Epithelial cell of prostate (primary cell): ENCODE measurements at places on chromosomes 16 and 17.

DNA sequence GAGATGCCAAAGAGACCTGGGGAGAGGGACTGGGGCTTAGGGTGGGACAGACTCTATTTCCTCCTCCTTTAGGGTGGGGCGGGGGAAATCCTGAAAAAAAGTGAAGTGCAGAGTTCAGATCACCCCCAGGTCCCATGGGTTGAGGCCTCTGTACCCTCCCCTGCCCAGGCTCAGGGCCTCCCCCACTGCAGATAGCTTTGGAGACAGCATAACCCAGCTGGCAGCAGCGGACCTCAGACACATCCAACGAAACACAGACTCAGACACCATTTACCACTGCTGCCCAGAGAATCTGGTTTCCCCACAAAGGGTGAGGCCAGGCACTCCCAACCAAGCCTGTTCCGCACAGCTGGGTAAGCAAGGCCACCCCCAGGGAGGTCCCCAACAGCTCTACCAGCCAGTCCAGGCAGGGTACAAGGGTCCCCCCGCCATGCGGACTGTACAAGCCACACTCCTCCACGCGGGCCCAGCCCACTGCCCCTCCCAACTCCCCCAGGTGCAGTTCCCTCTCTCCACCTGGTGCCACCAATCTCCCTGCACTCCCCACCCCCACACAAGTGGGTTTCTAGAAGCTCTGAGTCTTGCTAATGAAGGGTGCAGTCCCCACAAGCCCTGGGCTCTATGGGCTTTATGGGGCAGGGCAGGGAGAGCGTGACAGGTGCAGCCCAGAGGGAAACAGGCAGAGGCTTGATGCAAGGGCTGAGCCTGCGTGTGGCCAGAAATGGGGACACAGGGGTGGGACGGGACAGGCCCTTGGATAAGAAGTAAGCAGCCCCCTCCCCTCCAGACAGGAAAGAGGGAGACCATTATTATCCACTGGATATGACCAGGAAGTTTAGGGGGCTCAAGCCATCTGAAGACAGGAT lies 8.9 kb downstream of the RHBDF2 start:
- DNase-seq, result no peak

GRCh38 chr16:1309888-1310831 lies 724 bp downstream of the UBE2I start:
- no peak for DNase-seq

GRCh38 chr17:3852561-3852960 lies 6.5 kb upstream of the NCBP3 start:
- no peak for DNase-seq

DNA sequence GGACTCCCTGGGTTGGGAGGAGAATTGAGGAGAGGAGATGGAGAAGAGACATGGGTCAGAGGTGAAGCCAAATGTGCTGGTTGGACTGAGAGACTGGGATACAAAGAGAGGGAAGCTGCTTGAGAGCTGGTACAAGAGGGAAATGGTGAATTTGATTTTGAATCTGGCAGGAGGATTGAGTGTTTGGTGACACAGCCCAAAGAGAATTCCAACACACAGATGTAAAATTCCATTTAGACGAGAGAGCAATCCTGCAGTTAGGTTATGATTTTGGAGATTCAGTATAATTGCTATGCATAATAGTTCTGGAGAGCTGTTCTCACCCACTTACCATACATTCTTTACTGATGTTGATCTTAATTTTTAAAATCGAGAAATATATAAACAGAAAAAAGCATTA lies 57.7 kb downstream of the HSD17B2 start:
- DNase-seq, result no peak

DNA sequence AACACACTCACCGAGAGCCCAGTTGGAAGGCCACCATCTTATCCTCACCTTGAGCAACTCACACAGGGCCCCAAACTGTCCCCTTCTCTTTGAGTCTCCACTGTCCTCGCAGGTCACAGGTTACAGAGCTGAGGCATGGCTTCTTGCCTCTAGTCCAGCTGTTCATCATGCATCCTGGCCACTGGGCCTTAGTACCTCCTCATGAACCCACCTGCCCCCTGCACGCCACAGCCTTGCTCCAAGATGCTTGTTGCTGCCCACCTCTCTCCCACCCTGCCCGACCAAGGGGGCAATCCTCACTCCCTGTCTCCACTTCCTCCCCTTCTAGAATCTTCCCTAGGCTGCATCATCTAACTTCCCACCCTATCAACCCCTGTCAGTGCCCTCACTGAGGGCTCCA lies 17.1 kb downstream of the CDH5 start:
- DNase-seq, result no peak

GRCh38 chr16:35686595-35686994 lies 2227.2 kb downstream of the TP53TG3F start:
- DNase-seq, result no peak

DNA sequence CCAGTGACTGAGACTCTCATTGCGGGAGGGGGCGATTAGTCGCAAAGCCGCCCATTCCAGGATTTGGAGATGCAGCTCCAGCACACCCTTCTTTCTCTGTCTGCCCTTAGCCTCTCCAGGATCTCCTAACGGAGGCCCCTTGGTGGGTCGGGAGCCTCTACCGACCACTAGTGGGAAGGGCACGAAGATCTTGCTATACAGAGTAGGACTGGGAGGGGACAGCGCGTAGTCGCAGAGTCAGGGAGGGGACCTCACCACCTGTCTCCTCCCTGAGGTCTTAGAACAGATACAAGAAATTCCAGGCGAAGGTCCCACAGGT lies 588 bp upstream of the SMTNL2 start:
- DNase-seq, result no peak

DNA sequence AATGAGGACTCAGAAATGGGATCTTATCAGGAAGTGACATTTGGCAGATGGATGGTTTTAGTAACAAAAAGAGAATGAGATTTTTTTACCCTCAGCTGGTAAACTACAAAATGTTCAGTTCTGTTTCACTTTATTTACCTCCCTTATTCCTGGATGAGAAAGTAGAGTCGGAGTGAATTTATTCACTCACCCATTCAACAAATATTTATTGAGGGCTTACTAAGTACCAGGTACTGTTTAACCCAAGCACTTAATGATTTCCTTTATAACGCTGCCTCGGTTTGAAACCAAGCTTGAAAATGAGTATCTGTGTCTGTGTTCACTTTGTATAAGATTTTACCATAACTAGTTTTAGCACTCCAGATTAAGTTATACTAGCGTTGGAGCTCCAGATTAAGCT lies 38.1 kb downstream of the CDRT15 start:
- no peak for DNase-seq

- DNase-seq, result peak; percentile 22
Measured at GRCh38 chr16:51407199-51407598, 256.1 kb upstream of the SALL1 start.

GRCh38 chr16:70768203-70768580 lies 32.8 kb downstream of the VAC14 start:
- DNase-seq, result no peak

DNA sequence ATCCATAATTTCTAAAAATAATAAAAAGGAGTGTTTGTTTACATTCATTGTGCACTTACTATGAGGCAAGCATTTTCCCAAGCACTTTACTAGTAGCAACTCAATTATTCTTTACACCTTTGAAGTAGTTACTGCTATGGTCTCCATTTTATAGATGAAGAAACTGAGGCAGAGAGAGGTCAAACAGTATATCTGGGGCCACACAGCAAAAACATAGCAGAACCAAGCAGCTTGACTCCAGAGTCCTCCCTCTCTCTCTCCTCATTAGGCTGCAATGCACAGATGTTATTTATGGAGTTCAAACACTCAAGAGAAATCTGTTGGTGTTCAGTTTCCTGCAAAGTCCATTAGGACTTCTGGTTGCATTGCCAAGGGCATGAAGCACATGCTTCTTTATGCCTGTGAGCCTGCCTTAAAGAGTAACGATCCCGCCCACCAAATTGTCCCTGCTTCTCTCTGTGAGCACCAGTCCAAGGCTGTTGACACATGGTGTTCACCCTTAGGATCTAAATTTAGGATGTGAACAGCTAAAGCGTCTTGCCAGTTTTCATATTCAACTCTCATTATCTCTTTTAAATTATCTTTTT lies 44.0 kb downstream of the GPRC5B start:
- no peak for DNase-seq

- no peak for DNase-seq
Measured at GRCh38 chr16:69005641-69006355, 99.7 kb upstream of the HAS3 start.

DNA sequence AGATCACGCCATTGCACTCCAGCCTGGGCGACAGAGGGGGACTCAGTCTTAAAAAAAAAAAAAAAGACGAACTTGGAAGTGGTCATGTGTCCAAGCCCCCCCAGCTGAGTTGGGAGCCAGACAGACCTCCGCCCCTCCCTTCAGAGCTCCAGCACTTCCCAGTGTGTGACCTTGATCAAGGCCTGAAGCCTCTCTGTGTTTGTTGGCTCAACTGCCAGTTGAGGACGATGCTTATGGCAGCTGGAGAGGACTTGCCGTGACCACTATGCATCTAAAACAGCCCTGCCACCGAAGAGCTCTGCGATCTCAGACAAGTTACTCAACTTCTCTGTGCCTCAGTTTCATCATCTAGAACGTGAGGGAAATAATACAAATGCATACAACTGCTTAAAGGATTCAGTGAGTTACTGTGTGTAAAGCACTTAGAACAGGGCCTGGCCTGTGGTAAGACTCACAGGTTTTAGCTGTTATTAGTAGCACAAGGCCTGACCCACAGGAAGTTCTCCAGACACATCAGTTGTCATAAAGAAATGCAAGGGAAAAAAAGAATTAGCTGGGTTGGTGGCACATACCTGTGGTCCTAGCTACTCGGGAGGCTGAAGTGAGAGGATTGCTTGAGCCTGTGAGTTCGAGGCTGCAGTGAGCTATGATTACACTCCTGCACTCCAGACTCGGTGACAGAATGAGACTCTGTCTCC lies 7.0 kb upstream of the IL27 start:
- no peak for DNase-seq

DNA sequence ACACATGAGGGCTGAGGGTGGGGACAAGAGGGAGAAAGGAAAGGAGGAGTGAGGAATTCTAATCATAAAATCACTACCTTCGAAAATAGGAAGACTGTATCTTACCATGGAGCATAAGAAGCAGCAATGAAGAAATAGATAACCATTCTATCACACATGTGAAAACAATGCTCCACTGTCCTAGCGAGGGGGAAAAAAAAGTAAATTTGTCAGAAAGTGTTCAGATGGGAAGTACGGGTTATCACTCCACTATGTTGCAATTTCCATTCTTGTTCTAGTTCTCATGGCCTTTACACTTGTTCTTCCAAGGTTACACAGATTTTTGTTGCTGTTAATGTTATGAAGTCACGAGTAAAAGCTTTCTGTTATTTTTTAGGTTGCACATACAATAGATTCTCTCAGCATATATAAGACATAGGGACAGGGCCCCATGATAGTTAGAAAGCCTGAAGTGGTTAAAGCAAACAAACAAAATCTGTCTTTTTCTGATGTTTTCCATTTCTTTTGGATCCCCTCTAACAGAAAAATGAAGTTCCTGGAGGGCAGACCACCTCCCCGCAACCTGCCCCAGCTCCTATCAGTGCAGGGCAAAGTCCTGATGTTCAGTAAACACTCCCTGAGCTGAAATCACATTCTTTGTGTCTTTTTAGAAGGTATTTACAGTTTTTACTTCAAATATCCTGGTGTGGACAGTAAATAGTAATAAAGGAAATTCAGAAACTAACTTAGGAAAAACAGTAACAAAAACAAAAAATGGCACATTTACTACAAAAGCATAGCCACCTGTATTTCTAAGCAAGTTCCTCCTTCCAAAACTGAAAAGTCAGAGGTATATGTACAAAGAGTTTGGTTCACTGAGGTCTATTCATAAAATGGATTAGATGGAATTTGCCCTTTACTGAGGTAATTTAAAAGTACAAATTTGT lies 13.7 kb downstream of the MMD start:
- DNase-seq, result no peak

- no peak for DNase-seq
Measured at GRCh38 chr16:57310801-57311200, 26.3 kb upstream of the PLLP start.

GRCh38 chr16:10881479-10882030 lies 4.6 kb downstream of the CIITA start:
- DNase-seq, result no peak

DNA sequence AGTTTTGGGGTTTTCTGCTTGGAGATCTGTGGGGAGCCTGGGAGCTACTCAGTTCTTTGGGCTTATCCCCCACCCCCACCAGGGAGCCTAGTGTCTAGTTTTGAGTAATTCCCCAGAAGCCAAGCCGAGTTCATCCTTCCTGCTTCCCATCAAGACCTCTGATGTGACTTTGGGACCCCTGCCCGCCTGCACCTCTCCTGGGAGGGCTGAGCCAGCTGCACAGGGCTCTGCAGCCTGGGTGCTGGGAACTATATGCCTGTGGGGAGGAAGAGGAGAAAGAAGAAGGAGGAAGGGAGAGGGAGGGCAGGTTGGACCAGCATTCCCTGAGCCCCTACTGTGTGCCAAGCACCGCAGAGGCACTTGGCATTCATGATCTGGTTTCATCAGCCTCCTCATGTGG lies 178.9 kb downstream of the TMEM132E start:
- no peak for DNase-seq

DNA sequence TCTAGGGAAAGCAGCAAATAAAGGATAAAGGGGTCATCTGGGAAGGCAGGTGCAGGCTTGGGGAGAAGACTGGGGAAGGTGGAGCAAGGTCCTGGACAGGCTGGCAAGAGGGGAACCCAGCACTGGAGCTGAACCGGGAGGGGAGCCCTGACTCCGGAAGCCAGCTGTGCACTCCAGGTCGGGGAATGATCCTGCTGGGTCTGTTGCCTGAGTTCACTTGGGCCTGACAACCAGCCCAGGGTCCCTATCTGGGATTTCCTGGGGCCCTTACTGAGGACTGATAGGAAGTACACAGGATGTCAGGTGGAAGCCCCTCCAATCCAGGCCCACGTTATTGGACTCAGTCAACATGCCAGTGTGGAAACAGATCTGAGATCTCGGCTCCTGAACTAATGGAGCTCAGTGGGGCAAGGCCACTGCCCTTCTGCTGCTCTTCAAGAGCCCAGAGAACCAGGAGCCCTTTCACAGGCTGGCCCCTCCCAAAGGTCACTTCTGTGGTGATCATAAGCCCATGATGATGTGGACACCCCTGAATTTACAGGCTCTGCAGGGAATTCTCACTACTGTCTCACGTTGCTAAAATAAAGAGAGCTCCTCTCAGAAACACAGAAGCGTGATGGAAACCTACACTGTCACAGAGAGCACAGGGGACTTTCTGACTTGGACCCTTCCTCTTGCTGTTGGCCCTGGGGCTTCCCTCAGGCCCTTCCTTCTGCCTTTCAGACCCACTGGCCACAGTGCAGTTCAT lies 19.9 kb upstream of the PITPNM3 start:
- no peak for DNase-seq

DNA sequence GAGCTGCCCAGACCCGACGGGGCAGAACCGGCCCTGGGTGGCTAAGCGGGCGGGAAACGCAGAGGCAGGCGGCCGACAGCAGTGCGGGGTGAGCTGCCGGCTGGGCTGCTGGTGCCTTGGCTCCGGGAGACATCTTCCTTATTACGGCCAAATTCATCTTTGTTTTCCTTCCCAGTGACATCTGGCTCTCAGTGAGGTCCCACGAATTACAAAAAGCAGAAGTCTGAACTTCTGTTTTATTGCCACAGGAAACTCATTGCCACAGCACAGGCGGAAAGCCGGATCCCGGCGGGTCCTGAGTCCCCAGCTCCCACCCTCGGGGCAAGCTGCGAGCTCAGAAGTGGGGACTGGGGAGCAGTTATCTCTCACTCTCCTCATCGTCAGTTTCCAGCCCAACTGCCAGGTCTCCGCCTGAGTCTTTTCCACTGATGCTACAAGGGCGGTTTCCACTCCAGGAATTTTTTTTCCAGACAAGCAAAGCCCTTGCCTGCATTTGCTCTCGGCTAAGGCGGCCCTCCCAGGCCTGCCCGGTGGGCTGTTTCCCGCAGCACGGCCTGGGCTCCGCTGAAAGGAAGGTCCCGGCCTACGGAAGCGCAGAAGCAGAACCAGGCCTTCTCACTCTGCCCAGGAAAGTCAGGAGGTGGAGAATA lies 40.3 kb downstream of the CBFA2T3 start:
- DNase-seq, result no peak
